Stimulated activated CD4-positive, alpha-beta T cell treated with anti-CD3 and anti-CD28 coated beads, TNF-alpha, amount 100 ng/mL, for 1 hour (primary cell): ENCODE measurements at places on chromosomes 16 and 17.

- no peak for DNase-seq
These were observed 19.9 kb upstream of the ATP2C2 start for GRCh38 chr16:84348386-84348888.

- DNase-seq = no peak
These were observed 573.8 kb upstream of the EEF2KMT start for GRCh38 chr16:5671421-5671820.

DNA sequence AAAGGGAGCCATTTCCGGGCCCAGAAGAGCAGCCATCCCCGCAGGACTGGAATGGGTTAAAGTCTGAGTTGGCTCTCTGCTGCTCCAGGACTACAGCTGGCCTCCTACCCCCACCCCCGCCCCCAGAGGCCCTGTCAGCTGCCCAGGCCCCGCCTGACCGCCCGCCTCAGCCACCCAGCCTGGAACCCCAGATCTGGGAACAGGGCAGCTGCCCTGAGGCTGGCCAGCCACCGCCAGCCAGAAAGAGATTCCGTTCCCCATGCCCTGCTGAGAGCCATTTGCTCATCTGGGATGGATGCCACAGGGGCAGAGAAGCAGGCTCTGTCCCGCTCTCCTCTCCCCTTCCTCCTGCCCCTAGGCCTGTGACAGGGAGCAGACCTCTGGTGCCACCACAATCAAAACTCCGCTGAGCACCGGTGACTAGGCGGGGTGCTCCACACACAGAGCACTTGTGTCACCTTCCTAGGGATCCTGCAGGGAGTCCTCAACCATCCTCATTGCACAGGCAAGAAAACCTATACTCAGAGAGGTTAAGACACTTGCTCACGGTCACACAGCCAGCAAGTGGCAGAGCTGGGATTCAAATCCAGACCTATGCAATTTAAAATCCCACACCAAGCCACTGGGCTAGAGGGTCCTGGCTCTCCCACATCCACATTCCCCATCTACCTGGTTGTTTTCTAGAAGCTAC, 44.1 kb downstream of the ZNF423 start:
- DNase-seq = no peak

GRCh38 chr17:1560101-1560857, 2.3 kb downstream of the PITPNA start:
- DNase-seq = no peak

- no peak for DNase-seq
These were observed 57.7 kb upstream of the BCAR1 start for GRCh38 chr16:75309156-75309555.

DNA sequence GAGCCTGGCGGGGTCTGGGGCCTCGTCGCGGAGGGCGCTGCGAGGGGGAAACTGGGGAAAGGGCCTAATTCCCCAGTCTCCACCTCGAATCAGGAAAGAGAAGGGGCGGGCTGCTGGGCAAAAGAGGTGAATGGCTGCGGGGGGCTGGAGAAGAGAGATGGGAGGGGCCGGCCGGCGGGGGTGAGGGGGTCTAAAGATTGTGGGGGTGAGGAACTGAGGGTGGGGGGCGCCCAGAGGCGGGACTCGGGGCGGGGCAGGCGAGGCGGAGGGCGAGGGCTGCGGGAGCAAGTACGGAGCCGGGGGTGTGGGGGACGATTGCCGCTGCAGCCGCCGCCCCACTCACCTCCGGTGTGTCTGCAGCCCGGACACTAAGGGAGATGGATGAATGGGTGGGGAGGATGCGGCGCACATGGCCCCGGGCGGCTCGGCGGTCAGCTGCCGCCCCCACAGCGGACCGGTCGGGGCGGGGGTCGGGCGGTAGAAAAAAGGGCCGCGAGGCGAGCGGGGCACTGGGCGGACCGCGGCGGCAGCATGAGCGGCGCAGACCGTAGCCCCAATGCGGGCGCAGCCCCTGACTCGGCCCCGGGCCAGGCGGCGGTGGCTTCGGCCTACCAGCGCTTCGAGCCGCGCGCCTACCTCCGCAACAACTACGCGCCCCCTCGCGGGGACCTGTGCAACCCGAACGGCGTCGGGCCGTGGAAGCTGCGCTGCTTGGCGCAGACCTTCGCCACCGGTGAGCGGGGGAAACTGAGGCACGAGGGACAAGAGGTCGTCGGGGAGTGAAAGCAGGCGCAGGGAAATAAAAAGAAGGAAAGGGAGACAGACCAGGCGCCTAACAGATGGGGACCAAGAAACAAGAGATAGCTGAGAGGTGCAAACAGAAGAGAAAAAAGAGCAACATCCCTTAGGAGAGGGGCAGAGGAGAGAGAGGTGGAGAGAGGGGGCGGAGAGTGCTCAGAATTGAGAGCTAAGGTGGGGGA, at the start of gene PNMT:
TSS of gene PNMT (plus strand) at position 509 of the 980 bp plus-strand sequence. CDS start at position 532, 23 bp downstream.
- peak; percentile 38 for DNase-seq

DNA sequence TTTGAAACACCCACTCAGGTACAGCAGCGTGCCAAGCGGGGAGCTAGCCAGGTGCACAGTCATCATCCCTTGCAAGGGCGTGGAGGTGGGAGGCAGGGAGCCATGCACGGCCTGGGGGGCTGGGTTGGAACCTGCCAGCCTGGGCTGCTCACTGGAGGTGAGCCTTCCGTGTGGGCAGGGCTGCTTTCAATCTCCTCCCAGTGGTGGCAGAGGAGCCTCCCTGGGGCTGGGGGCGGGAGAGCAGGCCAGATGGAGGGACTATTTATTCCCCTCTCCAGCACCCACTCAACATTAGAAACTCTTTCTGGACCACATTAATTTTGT, 90.3 kb downstream of the KATNIP start:
- DNase-seq = no peak

DNA sequence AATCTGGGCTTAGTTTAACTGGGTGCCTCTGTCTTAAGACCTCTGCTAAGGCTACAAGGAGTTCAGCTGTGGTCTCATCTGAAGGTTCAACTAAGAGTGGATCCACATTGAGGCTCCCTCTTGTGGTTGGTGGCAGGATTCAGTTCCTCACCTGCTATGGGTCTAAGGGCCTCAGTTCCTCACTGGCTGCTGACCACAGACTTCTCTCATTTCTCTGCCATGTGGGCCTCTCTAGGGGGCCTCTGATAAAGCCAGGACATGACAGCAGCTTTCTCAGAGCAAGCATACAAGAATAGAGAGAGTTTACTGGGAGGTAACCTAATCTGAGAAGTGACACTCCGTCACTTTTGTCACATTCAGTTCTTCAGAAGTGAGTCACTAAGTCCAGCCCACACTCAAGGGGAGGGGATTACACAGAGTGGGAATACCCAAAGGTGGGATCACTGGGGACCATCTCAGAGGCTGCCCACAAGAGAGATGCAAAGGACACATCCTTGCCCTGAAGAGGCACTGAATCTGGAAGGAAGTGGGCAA, 19.2 kb upstream of the ABAT start:
- DNase-seq = no peak

DNA sequence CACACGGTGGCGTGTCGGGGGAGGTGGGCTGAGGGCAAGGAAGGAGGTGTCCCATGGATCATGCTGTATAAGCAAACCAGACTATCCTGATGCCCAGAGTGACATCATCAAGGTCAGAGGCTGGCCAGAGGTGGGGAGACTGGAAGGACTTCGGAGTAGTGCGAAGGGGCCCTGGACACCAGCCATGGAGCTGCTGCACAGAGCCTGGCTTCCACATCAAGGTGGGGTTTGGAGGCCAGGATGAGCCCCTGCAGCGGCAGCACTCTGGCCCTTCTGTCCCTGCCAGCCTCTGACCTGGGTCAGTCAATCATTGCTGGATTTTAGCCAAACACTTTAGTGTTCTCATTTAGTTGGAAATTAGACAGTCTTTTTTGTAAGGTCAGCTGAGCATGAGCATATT, 34.8 kb downstream of the MED13 start:
- DNase-seq = no peak

DNA sequence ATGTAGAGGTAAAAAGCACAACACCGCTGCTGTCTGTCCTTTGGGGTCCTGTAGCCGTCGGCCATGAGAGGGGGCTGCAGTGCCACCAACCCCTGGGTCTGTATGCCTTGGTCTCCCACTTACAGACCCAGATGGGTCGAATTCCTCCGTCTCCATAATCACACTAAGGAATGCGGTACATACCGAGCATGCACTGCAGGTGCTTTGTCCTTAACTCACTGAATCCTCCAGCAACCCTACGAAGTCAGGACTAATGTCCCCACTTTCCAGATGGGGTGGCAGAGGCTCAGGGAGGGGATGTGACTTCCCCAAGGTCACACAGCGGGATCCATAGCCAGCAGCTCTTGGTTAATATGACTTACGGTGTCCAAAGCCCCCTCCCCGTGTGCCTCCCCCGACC, 219.9 kb upstream of the CIBAR2 start:
- no peak for DNase-seq

GRCh38 chr16:53980675-53981074, 276.7 kb downstream of the FTO start:
- DNase-seq = no peak

GRCh38 chr17:1484676-1485422, 7.6 kb downstream of the MYO1C start:
- no peak for DNase-seq

GRCh38 chr16:88810912-88811768, 588 bp downstream of the APRT start:
- DNase-seq = peak; percentile 55

DNA sequence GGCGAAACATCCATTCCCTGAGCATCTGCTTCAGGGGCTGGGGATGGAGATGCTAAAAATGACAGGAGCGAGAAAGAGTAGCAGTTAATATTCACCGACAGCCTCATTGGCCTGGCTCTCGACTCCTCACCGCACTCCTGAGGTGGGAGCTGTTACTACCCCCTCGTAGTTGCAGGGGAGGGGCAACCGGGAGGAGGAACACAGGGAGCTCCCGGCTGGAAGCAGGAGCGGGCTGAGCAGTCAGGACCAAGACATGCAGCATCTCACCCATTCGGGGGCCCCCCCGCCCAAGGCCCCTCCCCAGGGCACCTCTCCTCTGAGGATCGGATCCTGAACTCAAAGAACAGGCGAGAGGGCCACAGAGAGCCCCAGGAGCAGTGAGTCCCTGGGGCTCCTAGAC, 4.5 kb upstream of the ACSF3 start:
- no peak for DNase-seq

- no peak for DNase-seq
These were observed 92.7 kb downstream of the ABCC1 start for GRCh38 chr16:16042076-16042475.
